ENCODE measurements at places on chromosomes 2 and 18.

DNA sequence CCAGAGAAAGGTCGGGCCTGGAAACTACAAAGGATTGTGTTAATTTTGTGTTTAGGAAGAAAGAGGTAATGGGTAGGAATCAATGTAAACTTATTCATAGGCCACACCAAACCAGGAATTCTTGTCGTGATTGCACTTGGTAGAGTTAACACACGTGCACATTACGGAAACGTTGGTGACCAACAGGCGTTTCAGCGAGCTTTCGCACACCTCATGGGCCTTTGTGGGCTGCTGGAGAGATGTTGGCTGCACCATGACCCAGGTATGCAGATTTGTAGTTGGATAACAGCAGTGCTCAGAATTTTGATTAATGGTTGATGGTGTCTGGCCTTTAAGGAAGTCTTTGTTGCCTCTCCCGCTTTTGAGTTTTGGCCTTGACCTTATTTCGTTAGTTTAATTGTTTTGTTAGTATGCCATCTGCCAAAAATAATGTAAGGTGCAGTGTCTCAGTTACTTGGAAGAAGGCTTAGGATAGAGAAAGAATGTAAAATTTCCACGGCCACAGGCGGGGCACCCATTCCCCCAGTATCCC lies 1.9 kb downstream of the ZNF236 start:
- no peak for DNase-seq

DNA sequence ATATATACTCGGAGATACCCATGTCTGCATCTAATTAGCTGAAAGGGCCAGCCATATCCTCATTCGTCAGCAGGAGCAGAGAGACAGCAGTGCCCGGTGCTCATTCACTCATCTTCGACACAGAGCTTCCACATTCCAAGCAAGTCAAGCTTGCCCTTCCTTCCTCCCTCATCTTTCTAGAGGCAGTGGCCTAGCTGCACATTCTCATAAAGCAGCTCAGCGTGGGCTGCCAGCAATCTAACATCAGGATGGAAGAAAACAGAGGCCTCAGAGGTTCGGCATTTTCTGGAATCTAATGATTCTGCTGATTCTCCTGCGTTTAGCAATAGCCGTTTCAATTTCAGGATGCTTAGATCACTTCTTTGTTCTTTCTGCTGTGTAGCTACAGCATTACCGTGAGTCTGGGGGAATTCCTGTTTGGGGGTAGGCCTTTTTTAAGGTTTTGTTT lies 68.8 kb downstream of the CLHC1 start:
- DNase-seq = no peak

- DNase-seq = no peak
Measured at GRCh38 chr2:196286821-196287220, 115.4 kb upstream of the STK17B start.

DNA sequence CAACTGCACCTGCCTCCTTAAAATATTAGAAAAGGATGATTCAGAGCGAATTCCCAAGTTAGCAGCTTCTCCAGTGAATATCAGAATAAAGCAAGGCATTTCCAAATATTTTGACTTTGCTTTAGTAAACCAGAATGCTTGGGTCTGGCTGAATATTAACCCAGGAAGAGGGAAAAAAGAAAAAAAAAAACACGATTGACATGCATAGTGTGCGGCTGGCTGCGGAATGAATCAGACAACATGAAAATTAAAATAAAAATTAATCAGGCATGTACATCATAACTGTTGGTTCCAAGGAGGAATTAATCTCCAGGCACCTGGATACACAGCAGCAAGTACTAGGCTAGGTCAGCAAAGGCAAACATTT lies 105.8 kb upstream of the NCKAP5 start:
- DNase-seq = no peak

- no peak for DNase-seq
Measured at GRCh38 chr2:69677914-69678313, 34.4 kb upstream of the AAK1 start.

- DNase-seq = no peak
Measured at GRCh38 chr2:11420190-11420589, 45.8 kb downstream of the E2F6 start.

DNA sequence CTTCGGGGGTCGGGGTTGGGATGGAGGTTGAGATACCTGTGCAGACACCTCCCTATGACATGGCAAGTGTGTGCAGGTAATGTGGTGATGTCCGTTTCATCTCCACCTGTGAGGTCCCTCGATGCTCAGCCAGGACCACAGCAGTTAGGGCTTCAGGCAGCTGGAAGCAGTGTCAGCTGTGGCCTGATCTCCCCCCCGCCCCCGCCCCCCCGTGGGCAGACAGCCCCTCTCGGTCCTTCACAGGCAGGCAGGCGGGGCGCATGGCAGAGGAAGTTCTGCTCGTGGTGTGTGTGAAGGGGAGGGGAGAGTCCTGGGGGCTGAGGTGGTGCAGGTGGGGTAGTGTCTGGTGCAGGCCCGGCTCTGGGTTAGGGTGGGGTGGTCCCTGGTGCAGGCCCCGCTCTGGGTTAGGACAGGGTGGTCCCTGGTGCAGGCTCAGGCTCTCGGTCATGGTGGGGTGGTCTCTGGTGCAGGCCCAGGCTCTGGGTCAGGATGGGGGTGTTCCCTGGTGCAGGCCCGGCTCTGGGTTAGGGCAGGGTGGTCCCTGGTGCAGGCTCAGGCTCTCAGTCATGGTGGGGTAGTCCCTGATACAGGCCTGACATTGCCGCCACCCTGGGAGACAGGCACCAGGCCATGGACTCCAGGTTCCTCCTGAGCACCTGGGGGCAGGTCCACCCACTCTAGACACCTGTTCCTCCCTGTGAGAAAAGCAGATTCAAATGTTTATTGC lies 94.3 kb downstream of the NFATC1 start:
- DNase-seq = no peak

GRCh38 chr2:234366891-234367290 lies 130.0 kb downstream of the ARL4C start:
- no peak for DNase-seq

GRCh38 chr2:119198240-119198840 lies 25.3 kb upstream of the STEAP3 start:
- no peak for DNase-seq

- no peak for DNase-seq
Measured at GRCh38 chr2:233817995-233818638, 36.2 kb downstream of the HJURP start.

GRCh38 chr2:155485141-155485842 lies 786.8 kb downstream of the KCNJ3 start:
- DNase-seq = peak; percentile 83

- DNase-seq = peak; percentile 44
Measured at GRCh38 chr2:164903204-164903603, 52.1 kb downstream of the SLC38A11 start.

DNA sequence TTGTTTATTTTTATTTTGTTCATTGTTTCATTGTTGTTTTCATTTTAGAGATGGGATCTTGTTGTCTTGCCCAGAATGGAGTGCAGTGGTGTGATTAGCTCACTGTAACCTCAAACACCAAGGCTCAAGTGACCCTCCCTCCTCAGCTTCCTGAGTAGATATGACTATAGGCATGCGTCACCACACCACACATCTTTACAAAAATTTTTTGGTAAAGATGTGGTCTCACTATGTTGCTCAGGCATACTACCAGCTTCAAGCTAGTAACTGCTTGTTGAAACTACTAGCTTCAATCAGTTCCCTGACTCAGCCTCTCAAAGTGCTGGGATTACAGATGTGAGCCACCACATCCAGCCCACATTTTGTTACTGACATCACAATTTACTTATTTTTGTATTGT lies 14.8 kb downstream of the FAM237A start:
- DNase-seq = no peak

GRCh38 chr2:177020524-177021119 lies 192.0 kb upstream of the HNRNPA3 start:
- DNase-seq = no peak

- DNase-seq = no peak
Measured at GRCh38 chr2:124482044-124482443, 457.0 kb downstream of the CNTNAP5 start.

DNA sequence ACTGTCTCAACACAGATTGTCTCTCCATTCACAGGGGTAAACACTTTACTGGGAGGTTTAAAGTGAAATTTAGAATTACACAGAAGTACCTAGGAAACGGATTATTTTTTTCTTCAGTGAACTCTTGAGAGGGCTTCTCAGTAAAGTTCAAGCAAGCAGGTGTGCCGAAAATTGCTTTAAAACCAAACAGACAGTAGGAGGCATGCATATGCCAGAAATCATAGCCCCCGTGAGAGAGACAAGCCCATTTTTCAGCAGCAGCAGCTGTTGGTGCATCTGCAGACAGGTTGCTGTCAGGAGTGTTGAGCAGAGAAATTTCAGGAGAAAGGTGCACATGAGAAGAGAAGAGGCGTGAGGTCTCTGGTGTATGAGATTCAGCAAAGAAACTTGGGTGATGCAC lies 2115.5 kb upstream of the CELF4 start:
- DNase-seq = no peak

GRCh38 chr2:20451341-20451740 lies 4.5 kb downstream of the RHOB start:
- no peak for DNase-seq

- no peak for DNase-seq
Measured at GRCh38 chr2:20608666-20609348, 42.1 kb downstream of the HS1BP3 start.

DNA sequence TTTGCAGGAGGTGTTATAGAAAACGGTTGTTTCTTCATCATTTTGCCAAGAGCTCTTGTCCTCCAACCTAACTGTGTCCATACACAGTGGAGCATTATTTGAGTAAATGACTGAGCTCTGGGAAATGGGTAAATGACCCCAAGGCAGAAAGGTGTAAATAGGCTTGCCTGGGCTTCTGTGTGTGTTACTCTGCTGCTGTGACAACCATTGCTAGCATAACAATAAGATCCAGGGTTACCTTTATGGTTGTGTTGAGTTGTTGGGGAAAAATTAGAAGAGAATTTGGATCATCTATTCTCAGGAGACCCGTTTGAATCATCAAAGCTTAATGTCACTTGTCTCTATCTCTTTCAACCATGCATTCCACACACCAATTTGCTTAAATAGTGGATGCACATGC lies 672.7 kb downstream of the DPP10 start:
- DNase-seq = no peak

DNA sequence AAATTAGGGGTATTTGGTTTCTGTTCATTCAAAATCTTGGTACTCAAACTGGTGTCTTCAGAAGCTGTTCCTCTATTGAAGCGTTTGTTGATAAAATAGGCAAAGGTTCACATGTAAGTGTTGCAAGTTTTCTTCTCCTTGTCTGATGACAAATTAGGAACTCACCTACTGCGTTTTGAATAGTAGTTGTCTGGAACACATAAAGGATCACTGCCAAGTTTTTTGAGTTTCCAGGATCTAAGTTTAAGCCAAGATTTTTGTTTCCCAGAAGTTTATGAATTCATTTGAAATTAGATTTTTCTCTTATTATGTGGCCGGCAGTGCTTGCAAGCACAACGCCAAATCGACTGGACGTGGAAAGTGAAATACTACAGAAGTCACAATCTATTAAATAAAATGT lies 85.4 kb downstream of the ARHGEF33 start:
- DNase-seq = no peak

- peak; percentile 56 for DNase-seq
Measured at GRCh38 chr2:201158111-201158929, 24.6 kb upstream of the CASP10 start.

- no peak for DNase-seq
Measured at GRCh38 chr18:36186461-36187192, 670 bp upstream of the MOCOS start.

Data from NCI-H524 (cell line).